ENCODE measurements at places on chromosomes 6 and 20. TPM values are rescaled to one million over a fixed set of nuclear protein-coding genes. Genes with fewer than 3 reads are reported as not detected.

GRCh38 chr6:36848658-36849441 lies 9.6 kb upstream of the CPNE5 start:
- H3K4me1 ChIP-seq, result peaks cover 22% of the 10 kb centered on the region
- H3K27ac ChIP-seq, result no peak overlapping the region
- no peaks in the 10 kb centered on the region for H3K27me3 ChIP-seq
- peaks cover 4% of the 10 kb centered on the region for H3K36me3 ChIP-seq
- H3K4me3 ChIP-seq, result no peak overlapping the region

DNA sequence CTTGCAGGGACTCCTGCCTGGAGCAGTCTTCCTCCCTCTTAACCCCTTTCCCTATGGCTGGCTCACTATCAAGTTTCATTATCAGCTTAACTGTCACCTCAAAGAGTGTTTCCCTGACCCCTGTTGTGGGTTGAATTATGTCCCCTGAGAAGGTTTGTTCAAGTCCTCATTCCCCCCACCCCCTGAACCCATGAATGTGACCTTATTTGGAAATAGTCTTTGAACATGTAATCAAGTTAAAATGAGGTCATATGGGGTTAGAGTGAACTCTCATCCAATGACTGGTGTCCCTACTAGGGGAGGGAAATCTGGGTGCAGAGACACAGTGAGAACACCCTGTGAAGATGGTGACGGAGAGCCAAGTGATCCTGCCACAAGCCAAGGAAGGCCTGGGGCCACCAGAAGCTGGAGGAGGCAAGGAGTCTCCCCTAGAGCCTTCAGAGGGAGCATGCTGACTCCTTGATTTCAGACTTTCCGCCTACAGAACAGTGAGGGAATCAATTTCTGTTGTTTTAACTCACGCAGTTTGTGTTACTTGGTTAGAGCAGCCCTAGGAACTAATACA lies 165.2 kb upstream of the TOP1 start:
- no peak overlapping the region for H3K4me3 ChIP-seq
- peaks cover 14% of the 10 kb centered on the region for H3K27me3 ChIP-seq
- no peaks in the 10 kb centered on the region for H3K36me3 ChIP-seq
- no peaks in the 10 kb centered on the region for H3K4me1 ChIP-seq
- no peak overlapping the region for H3K27ac ChIP-seq

GRCh38 chr6:45923831-45924391 lies 91.7 kb downstream of the CLIC5 start:
- H3K4me3 ChIP-seq, result no peak overlapping the region
- H3K27me3 ChIP-seq, result peaks cover 7% of the 10 kb centered on the region
- peaks cover 29% of the 10 kb centered on the region for H3K4me1 ChIP-seq
- DNase-seq, result no peak
- no peaks in the 10 kb centered on the region for H3K36me3 ChIP-seq

DNA sequence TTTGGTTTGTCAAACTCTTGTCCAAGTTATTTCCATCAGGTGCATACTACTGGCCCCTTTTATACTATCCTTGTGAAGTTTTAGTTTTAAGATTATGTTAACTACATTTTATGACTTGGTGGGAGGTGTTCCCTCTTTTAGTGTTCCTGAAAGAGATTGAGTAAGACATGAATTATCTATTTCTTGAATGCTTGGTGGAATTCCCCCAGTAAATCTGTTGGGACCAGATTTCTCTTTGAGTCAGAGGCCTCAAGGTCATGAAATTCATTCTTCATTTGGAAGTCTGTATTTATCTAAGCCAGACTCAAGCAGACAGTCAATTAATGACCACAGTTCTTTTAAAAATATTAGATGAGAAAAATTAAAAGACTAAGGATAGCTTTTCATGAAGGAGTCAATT lies 81.3 kb downstream of the MOXD1 start:
- DNase-seq, result no peak
- H3K27ac ChIP-seq, result peak overlapping the region; percentile 31
- peaks cover 10% of the 10 kb centered on the region for H3K36me3 ChIP-seq
- no peaks in the 10 kb centered on the region for H3K27me3 ChIP-seq
- H3K4me1 ChIP-seq, result peaks cover 32% of the 10 kb centered on the region

DNA sequence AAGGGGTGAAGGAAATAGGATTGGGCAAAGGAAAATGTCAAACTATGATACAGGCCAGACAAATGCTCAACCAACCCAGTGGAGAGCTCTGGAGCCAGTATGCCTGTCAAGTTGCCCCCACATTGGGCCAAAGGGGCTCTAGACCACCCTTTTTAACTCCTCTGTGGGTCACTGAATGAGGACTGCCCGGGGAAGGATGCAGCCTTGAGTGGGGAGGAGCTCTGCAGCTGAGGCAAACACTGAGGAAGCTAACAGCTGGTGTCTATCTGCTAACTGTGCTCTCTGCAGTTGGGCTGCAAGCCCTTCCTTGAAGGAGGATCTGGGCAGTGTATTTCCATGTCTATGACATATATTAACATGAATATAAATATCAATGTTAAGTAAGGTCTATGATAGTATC lies 98.4 kb upstream of the PRSS16 start:
- H3K4me3 ChIP-seq, result no peak overlapping the region
- no peaks in the 10 kb centered on the region for H3K36me3 ChIP-seq
- H3K4me1 ChIP-seq, result peaks cover 8% of the 10 kb centered on the region
- no peak overlapping the region for H3K27ac ChIP-seq

DNA sequence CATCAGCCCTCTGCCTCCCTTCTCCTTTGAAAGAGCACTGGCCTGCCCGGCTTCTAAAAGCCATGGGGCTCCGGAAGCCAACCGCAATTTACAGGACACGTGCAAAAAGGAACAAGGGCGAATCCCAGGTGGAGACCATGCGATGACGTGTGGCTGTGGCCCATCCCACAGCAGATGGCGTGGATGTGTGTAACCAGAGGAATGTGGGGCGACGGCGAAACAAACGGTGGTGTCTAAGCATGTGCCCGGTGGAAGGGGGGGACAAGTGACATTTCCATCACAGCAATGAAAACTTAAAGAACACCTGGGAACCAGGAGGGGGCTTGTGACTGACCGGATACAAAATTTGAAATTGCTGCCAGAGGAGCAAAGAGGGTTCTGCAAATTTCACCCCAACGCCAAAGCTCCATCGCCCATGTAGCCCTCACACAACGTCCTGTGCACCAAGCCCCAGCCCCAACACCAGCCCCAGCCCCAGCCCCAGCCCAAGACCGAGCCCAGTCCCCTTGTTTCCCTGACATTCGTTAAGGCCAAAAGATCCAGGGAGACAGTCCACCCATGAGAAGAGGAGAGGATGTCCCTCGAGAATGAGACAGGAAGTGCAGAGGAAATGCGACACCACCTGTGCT lies 159.7 kb upstream of the ZNF337 start:
- peak; percentile 67 for DNase-seq
- H3K4me1 ChIP-seq, result peaks cover 3% of the 10 kb centered on the region
- no peaks in the 10 kb centered on the region for H3K36me3 ChIP-seq

- H3K27me3 ChIP-seq, result no peaks in the 10 kb centered on the region
- no peak for DNase-seq
- H3K36me3 ChIP-seq, result no peaks in the 10 kb centered on the region
- peaks cover 12% of the 10 kb centered on the region for H3K4me1 ChIP-seq
Observed at GRCh38 chr20:58399926-58400325, 10.9 kb downstream of the VAPB start.

DNA sequence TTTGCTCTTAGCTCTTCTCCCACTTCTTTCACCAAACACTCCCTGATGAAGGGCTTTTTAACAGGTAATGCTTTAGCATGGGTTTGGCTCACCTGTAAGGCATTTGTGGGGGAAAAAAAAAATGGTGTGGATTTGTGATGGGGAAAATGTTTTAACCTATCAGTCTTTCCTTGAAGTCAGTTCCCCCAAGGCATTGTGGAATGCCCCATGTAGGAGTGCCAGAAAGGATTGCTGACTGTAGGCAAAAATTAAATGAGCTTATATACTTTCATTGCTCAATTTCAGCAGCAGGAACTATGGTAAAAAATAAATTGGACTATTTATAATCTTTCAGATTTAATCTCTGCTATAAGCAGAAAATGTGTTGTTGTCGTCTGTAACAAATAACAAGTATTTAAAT lies 10.6 kb upstream of the SASH1 start:
- H3K36me3 ChIP-seq, result no peaks in the 10 kb centered on the region
- H3K27me3 ChIP-seq, result no peaks in the 10 kb centered on the region
- no peak overlapping the region for H3K4me3 ChIP-seq
- no peak for DNase-seq

- H3K4me3 ChIP-seq, result no peak overlapping the region
- H3K27ac ChIP-seq, result no peak overlapping the region
- no peaks in the 10 kb centered on the region for H3K27me3 ChIP-seq
- H3K36me3 ChIP-seq, result peaks cover 6% of the 10 kb centered on the region
Observed at GRCh38 chr6:74937936-74938335, 267.9 kb downstream of the COL12A1 start.

- H3K36me3 ChIP-seq, result no peaks in the 10 kb centered on the region
- H3K4me1 ChIP-seq, result no peaks in the 10 kb centered on the region
- DNase-seq, result no peak
- no peak overlapping the region for H3K4me3 ChIP-seq
- H3K27me3 ChIP-seq, result no peaks in the 10 kb centered on the region
Observed at GRCh38 chr20:19531446-19531845, 226.6 kb upstream of the RIN2 start.

DNA sequence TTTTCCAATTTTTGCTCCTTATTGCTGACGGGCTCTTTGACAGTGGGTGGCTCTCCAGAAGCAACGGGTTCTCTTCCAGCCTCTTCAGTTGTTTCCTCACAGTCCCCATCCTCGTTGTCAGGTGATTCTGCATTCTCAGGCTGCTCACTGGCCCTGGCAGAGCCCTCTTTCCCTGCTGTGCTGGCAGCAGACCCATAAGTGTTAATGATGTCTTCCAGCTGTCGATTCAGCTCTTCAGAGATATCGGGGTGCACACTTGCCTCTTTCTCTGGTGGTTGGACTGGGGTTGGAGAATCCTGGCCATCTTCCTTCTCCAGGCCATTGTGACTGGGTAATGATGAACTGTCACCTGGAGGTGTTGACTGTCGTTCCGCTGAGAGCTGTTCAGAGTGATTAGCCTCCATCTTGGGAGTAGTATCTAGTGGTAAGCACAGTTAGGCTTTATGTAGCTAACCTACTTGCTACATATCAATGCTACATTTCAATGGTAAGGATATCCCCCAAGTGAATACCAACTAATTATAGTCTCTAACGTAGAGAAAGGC lies 3.2 kb downstream of the TXLNB start:
- H3K4me1 ChIP-seq, result peaks cover 23% of the 10 kb centered on the region
- H3K4me3 ChIP-seq, result no peak overlapping the region
- H3K27me3 ChIP-seq, result no peaks in the 10 kb centered on the region
- no peaks in the 10 kb centered on the region for H3K36me3 ChIP-seq

DNA sequence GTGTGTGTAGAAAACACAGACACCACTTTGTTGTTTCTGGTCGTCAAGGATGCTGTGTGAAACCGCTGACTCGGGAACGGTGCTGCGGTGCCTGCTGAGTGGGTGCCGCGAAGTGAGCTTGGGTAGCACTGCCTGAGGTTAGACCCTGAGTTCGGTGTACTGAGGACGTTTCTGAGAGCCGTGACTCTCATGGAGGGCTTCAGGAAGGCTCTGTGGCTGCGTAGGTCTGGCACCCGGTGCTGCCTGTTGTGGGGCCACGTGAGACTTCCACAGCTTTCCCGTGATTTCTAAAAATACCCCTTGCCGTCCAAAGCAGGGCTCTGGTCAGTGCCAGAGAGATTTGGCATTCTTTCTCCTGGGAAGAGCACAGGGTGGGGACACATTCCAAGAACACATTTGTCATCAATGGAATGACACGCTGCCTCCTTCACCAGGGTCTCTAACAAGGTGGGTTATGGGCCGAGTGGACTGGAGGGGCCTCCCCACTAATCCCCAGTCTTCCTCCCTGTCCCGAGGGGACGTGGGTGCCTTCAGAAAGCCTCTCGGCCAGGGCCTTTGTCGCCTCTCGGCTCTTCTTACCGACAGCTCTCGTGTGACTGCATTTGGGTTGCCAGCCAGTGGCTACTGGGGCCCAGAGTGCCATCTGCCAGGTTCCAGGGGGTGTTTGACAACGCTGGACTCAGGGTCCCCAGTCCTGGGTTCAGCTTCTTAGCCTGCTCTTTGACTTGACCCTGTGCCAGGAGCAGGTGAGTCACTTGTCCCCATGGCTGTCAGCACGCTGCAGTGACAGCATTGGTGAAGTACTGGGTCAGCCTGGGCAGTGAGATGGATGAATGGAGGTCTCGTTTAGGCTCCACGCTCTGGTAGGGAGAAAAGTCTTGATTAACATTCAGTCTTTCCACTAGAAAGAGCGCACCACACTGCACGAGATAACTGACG lies 62.2 kb downstream of the SYNJ2 start:
- DNase-seq, result no peak
- no peak overlapping the region for H3K4me3 ChIP-seq
- peak overlapping the region; percentile 95 for H3K27ac ChIP-seq
- H3K36me3 ChIP-seq, result peaks cover 41% of the 10 kb centered on the region
- H3K27me3 ChIP-seq, result no peaks in the 10 kb centered on the region

DNA sequence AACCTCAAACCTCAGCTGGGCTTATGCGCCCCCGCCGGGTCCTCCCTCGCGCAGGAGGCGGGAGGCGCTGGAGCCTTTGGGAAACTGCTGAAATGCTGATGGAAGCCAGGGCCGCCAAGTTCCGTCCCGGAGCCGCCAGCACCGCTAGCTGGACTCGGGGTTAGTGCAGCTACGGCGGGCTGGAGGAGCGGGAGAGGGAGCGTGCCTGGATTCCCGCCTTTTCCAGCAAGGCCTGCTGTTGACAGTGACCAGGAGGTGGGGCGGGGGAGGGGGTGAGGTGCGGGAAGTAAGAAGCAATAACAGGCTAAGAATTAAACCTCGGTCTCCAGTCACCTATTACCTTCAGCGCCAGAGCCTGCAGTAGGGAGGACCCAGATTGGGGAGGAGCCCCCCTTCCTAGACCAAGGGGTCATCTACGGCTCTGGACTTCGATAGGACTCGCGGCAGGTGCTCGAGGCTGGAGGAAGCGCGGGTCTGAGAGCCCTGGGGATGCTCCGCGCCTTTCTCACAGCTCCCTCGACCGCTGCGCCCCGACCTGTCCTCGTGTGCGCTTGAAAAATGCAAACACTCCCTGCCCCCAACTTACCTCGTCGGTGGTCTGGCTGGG lies 20.5 kb downstream of the COL9A1 start:
- peaks cover 61% of the 10 kb centered on the region for H3K27me3 ChIP-seq
- DNase-seq, result no peak
- no peak overlapping the region for H3K27ac ChIP-seq
- peaks cover 9% of the 10 kb centered on the region for H3K4me1 ChIP-seq
- H3K36me3 ChIP-seq, result no peaks in the 10 kb centered on the region

- no peak overlapping the region for H3K27ac ChIP-seq
- no peaks in the 10 kb centered on the region for H3K27me3 ChIP-seq
- no peak for DNase-seq
- peaks cover 7% of the 10 kb centered on the region for H3K4me1 ChIP-seq
Observed at GRCh38 chr6:100426744-100427338, 37.9 kb downstream of the SIM1 start.

DNA sequence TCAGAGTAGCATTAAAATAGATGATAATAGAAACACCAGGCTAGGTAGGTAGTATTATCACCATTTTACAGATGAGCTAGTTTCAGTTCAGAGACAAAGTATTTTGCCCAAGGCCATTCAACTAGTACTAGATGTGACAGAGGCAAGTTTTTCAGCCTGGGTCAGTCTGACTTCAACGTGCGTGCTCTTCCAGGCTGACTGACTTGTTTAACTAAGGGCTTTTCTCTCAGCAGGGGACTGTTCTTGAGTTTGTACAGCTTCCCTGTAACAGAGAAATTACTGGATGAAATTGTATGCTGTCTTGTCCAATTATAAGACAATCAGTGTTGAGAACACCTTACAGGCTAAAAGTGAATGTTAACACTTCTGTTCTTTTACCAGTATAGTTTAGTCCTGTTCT lies 333.5 kb upstream of the MAN1A1 start:
- no peak overlapping the region for H3K4me3 ChIP-seq
- peaks cover 16% of the 10 kb centered on the region for H3K27me3 ChIP-seq
- DNase-seq, result no peak
- no peaks in the 10 kb centered on the region for H3K36me3 ChIP-seq

GRCh38 chr20:4369798-4370124 lies 351.9 kb upstream of the PRND start:
- H3K36me3 ChIP-seq, result no peaks in the 10 kb centered on the region
- H3K27ac ChIP-seq, result no peak overlapping the region
- no peaks in the 10 kb centered on the region for H3K4me1 ChIP-seq
- peaks cover 4% of the 10 kb centered on the region for H3K27me3 ChIP-seq

GPR63 gene
- total RNA-seq, result 0.48 TPM

BPIFB4 gene
- total RNA-seq, result not detected

ARMC12 gene
- 1.3 TPM for total RNA-seq

All from osteocyte (in vitro differentiated cells).